H7 (cell line): ENCODE measurements at places on chromosomes 16 and 17.
A peak's percentile ranks its signal among the peaks of the same experiment; 100 is the strongest.

DNA sequence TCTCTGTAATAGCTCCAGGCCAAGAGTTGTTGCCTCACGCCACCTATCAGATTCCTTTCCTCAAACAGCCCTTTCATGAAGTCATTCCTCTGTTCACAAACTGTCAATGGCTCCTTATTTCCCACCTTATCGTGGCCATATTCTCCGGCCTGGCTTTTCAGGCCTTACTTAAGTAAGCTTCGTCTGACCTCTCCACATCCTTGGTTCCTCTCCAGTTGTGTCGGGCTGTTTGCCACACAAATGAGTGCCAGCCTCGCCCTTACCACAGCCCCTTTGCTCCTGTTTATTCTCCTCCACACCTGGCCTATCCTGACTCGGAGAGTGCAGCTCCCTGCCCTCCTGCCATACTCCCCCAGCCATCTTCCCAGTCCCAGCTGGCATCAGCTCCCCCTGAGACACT is 2.0 kb downstream of the TP53I13 start:
- no peak for DNase-seq

DNA sequence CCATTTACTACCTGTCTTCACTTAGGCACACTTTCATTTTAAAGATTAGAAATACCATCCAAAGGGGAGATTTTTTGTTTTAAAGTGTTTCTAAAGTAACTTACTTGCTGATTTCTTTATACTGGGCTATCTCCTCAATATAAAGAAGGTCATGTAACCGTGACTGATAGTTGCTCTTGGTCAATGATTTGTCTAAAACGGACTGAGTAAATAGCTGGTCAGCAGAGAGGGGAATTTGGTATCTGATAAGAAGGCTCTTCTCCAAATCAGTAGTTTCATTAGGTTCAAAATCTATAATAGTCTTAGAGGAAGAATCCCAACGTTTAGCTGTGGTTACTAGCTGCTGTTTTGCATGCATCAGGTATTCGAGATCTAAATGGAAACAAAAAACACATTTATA is 66.4 kb downstream of the HELZ start:
- DNase-seq: no peak

DNA sequence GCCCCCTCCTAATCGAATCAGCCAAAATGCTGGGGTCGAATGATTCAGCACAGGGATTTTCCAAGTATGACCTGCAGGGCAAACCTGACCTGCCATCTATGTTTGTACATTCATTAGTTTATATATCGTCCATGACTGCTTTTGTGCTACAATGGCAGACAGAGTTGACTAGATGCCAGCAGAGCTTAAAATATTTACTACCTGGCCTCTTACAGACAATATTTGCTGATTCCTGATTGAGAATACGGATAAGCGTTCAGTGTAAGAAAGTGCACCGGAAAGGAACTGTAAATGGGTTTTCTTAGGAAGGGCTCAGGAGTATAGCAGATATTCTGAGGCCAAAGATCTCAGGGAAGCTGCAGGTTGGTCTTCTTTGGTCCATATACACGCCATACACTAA is 11.7 kb upstream of the TOM1L1 start:
- DNase-seq: no peak

DNA sequence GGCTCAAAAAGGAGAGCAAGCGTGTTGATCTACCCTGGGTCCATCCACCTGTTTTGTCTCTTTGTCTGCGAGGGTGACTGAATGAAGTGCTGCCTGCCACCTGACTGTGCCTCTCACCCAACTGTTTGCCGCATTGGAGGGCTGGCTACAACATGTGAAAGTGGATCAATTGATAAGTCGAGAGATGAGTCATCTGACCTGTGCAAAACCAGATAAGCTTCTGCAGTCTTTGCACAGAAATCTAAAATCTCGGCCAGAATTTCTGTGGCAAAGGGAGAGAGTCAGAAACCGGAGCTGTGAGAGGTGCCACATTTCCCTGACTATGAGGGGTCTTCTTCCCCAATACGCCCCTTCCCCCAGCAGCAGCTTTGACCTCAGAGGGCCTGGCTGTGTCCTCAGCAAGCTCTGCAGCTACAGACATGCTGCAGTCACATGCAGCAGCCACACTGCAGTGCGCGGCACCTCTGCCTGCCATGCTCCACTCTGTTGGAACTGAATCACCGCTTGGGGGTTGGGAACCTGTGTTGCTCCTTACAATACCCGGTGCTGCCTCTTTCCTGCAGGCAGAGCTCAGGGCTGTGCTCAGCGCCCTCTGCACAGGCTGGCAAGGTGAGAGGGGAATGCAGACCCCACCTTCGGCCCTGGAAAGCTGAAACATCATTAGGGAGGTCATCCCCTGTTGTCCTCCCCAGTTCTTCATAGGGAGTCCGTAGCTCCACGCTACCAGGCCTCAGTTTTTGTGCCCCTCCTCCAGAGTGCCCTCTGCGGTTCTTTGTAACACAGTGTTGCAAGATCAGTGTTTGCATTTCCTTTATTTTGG is 16.2 kb upstream of the HAS3 start:
- peak; percentile 63 for DNase-seq

GRCh38 chr17:4540687-4541327 is 14.4 kb downstream of the MYBBP1A start:
- no peak for DNase-seq

GRCh38 chr16:11251525-11252481 is 4.2 kb downstream of the SOCS1 start:
- no peak for DNase-seq

- DNase-seq: no peak
These were observed 61.4 kb downstream of the KATNIP start for GRCh38 chr16:27611340-27611739.

GRCh38 chr16:66359811-66360608 is 6.5 kb upstream of the CDH5 start:
- no peak for DNase-seq

DNA sequence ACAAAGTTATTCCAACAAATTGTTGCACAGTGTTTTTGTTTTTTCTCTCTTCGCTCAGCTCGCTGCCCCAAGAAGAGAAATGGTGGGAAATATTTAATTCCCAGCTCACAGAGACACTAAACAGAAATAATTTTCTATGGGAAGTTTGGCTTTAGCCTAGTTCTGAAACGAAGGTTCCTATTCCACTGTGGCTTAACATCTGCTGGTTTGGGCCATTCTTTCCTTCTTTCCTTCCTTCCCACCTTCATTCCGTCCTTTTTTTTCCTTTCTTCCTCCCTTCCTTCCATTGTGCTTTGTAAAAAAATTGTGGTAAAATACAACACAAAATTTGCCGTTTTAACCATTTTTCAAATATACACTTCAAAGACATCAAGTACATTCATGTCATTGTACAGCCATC is 393.5 kb upstream of the SOX9 start:
- DNase-seq: no peak

- DNase-seq: no peak
These were observed 22.1 kb downstream of the SLC16A3 start for GRCh38 chr17:82250868-82251500.

GRCh38 chr16:57970970-57971369 is at the start of gene CNGB1:
Gene CNGB1, minus strand, starts transcription at chr16:57971128. Its CDS starts 3,842 bp downstream, at chr16:57967286.
- DNase-seq: no peak

DNA sequence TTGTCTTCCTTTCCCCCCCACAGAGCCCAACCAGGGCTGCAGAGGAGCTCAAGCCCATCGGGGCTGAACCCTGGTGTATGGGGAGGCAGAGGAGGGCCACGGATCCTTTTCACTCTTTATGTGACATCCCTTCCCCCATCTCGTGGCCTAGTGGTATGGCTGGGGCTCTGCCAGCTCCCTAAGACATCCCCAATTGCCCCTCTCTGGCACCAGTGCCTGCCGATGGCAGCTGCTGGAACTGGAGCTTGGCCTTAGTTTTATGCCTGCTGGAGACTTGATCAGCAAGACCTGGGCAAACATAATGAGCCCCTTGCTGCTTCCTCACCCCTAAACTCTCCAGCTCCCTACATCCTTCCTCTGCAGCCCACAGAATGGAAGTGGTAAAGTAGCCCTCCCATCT is 8.0 kb upstream of the TOP2A start:
- DNase-seq: no peak

DNA sequence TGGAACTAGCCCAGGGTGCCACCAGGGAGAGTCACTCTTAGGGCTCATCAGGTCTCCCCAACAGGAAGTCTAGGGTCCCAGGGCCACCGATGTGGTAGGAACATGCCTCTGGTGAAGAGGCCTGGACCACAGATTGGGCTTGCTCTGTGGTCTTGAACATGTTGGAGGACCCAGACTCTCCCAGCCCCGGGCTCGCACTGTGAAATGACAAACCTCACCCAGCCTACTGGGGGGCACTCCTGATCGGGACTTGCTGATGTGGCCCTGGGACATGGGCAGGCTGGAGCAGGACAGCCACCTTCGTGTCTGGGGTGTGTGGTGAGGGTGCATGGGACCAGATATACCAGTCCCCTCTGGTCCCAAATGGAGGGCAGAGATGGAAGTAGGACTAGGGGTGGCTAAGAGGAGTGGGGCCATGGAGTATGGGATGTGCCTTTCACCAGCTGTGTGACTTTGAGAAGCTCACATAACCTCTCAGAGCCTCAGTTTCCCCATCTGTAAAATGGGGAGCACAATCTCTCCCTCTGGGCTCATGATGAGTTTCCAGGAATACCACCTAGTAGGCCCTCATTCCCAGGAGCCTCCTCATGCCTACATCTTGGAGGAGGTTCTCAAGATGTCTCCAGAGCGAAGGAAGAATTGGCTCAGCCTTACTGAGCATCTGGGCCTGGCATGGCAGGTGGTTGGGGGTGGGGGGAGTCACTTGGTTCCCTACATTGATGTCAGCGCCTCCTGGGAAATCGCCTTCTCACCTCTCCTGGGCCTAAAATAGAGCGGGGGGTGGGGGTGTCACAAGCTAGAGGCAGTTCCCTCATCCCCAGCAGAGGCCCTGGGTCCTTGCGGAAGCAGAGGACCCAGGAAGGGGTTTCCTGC is 1.5 kb upstream of the ADAM11 start:
- peak; percentile 52 for DNase-seq

DNA sequence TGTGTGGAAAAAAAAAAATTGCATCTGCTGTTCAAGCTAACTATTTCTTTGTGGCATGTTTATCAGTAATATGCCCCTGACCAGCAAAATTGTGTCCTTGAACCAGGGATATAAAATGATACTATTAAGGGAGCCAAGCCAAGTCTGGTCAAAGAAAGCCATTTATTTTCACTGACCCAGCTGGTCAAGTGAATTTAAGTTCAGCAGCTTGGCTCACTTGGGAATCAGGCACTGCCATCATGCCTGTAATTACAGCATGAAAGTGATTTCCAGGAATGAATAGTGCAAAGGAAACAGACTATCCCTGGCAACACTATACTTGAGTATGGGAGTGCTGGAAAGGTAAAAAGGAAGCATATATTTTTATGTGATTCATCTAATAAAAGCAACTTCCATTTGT is 934.6 kb upstream of the CDH8 start:
- no peak for DNase-seq

GRCh38 chr17:67386965-67387551 is 10.0 kb downstream of the PITPNC1 start:
- peak; percentile 85 for DNase-seq

DNA sequence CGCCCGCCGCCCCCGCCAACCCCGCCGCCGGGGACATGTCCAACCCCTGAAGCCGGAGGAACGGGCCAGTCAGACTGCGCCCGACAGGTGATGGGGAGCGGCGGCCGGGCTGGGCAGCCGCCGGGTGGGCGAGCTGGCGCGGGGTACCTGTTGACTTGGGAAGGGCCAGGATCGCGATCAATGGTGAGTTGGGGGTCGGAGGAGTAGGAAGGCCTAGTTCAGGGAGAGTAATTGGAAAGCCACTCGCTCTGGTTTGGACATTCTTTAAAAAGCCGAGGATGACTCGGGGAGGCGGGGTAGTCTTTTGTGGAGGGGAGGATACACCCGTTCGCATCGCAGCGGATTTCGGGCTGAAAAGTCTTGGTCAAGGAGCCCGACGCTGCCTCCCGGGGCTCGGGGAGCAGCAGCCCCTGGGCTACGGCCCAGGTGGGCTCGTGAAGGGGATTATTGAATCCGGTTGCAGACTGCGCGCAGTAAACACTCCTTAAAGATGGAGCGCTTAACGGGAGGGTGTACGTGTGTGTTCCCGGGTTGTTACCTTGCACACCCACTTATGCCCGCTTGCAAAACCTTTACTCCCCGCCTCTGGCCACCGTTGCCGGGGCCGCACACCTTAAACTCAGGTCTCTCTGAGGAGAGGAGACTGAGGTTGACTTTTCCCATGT is 123.8 kb downstream of the GOSR1 start:
- DNase-seq: peak; percentile 61

- DNase-seq: no peak
These were observed 39.1 kb downstream of the ASPA start for GRCh38 chr17:3514873-3515272.

DNA sequence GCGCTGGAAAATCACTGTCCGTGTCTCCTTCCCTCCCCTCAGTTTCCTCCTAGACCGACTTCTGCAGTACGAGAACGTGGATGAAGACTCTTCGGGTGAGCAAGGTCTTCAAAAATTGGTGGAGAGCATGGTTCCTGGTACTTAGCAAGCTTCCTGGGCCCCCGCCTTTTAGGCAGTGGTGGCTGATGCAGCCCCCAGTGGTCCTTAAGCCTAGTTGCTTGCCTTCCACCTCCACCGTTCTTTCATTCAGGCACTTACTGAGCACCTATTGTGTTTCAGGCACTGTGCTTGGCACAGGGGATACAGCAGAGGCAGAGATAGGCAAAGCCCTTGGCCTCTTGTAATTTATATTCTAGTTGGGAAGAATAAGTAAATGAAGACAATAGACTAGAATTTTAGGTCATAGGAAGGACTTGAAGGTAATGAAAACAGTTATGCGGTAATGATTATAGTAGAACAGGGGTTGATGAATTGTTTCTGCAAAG is 767 bp downstream of the INO80E start:
- DNase-seq: no peak

DNA sequence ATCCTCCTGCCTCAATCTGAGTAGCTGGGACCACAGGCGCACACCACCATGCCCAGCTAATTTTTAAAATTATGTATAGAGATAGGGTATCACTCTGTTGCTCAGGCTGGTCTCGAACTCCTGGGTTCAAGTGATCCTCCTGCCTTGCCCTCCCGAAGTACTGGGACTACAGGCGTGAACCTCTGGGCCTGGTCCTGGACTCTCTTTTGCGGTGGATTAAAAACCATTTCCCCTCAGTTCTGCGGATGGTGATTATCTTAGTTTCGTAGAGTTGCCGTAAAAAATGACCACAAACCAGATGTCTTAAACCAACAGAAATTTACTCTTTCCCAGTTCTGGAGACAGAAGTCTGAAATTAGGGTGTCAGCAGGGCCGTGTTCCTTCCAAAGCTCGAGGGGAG is 28.8 kb downstream of the MGAT5B start:
- no peak for DNase-seq

- no peak for DNase-seq
These were observed 3.2 kb upstream of the ASB16 start for GRCh38 chr17:44167181-44167861.
